T-cell (primary cell): ENCODE measurements at places on chromosomes 2 and 18.

DNA sequence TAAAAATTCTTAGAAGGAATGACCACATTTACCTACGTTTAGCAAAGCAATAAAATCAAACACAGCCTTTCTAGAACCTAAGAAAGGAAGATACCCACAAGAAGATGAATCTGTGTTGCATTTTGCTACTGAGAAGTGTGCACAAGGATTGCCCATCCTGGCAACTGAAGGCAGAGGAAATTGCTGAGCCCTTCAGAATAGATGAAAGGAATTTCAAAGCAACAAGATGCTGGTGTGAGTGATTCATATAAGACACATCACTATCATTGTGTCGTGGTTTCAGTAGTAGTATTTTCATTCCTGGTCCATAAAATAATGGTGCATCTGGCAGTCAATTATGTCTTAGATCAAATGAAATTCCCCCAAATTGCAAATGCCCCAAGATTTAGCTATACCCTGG is 48.4 kb upstream of the ANKRD44 start:
- no peak for DNase-seq

- DNase-seq: no peak
Observed at GRCh38 chr2:42153944-42154581, 15.1 kb upstream of the EML4 start.

DNA sequence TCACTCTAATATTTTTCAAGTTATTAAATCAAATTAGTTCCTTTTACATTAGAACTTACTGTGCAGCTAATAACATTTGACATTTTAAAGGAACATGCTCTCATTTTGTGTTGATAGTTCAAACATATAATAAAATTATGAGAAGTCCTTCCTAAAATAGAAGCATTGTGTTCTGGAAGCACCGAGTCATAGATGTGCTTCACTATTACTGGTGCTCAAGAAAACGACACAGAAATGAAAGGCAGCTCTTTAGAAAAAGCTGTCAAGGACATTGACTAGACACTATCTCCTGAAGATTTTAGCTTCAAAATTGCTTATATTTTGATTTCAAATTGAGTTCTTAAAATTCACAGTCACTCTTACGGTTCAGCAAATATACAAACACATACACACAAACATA is 338.3 kb downstream of the NBAS start:
- DNase-seq: no peak

- no peak for DNase-seq
Observed at GRCh38 chr2:141942006-141942789, 188.6 kb downstream of the LRP1B start.

- no peak for DNase-seq
Observed at GRCh38 chr2:236830926-236831325, 254.8 kb upstream of the COPS8 start.

DNA sequence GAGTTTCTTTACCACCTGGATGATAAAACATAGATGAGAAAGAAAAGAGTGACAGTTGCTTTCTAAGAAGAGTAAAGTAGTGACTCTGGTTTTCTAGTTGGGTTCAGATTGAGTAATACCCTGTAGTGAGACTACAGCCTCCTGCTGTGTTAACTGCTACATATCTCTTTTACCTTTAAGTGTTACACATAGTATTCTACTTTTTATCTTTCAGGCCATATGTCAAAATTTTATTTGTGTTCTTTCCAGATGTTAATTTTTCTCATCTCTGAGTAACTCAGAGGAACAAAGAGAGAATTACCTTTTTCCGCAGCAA is 348.2 kb downstream of the CTNNA2 start:
- DNase-seq: no peak

GRCh38 chr18:33495278-33495677 is 54.8 kb upstream of the CCDC178 start:
- no peak for DNase-seq
